ENCODE measurements at places on chromosomes 13 and 19.
A peak's percentile ranks its signal among the peaks of the same experiment; 100 is the strongest.

- DNase-seq = no peak
These were observed 44.9 kb downstream of the ZNF611 start for GRCh38 chr19:52689843-52690368.

GRCh38 chr19:17909003-17909732, 23.6 kb upstream of the CCDC124 start:
- no peak for DNase-seq

DNA sequence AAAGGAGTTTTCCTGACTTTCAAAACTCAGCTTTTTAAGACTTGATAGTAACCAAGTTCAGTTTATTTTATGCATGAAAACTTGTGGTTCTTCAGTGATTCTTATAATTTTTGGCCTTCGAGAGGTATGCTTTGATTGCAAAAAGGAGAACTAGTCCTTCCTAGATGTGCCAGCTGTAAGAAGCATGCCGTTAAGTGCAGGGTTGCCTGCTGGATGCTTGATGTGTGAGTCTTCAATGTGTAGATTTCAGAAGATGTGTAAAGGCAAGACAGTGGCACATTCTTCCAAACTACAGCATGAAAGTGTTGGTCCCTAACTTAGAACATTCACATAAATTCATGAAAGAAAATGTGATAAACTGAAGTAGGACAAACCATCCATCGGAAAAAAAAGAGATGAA, 532.5 kb downstream of the DCT start:
- no peak for DNase-seq

- DNase-seq = no peak
These were observed 6.0 kb upstream of the TPRX2 start for GRCh38 chr19:47853003-47853402.

GRCh38 chr19:55339889-55340783, 460 bp downstream of the KMT5C start:
- no peak for DNase-seq

DNA sequence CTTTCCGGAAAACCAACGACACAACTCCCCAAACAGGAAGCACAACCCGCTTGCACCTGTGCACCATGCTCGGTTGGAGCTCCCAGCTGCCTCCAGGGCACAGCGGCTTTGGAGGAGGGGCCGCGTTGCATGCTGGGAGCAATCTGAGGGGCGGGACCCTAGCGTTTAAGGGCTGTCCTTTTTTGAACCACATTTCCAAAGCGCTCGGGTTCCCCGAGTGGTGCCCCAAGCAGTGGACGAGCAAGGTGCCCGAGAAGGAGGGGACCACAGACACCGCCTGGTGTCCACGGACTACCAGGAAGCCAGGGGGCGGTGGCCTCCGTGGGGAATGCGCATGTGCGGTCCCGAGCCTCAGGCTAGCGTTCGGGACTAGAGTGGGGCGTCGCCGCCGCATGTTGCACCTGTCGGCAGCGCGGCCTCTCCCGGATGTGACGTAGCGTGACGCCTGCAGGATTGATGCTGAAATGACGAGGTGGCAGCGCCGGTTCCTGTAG, 11.9 kb upstream of the ZNF57 start:
- DNase-seq = no peak

- DNase-seq = no peak
These were observed 72.3 kb upstream of the C1QTNF9B start for GRCh38 chr13:23969647-23970046.

- DNase-seq = peak; percentile 40
These were observed 736 bp downstream of the SMAD9 start for GRCh38 chr13:36919171-36919832.

GRCh38 chr19:19591133-19591825, 27.2 kb downstream of the PBX4 start:
- DNase-seq = no peak

DNA sequence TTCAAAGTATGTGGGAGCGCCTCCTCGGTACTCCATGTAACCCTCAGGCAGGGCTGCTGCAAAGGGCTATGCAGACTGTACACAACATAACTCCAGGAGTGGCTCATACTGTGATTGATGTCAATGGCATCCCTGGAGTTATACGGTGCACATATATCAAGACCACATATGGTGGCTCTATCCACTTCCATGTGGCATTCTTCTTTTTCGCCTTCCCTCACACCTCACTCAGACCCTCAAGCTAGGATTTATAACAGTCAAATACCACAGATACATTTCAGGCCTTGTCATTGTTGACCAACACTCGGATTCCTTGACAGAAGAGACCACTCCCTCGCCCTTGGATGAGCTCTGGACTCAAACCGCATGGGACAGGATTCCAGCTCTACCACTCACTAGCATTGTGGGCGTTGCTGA, 11.3 kb upstream of the UBL3 start:
- DNase-seq = no peak

DNA sequence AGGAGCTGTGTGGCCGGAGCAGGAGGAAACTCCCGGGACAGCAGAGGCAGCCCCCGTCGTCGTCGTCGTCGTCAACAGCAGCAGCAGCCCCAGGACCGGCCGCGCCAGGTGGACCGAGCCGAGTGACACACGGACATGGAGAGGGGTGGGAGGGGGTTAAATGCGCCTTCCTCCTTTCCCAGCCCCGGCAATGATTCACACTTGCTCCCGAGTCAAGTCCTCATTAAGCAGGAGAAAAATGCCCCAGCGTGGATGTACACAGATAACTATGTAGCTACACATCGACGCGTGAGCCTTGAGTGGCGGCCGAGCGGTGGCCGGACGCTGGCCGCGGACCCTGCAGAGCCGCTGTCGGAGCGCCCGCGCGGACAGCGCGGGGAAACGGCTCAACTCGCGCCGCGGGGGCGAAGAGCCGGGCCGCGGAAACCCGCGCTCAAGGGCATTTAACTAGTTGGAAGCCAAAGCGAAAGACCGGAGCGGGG, 645 bp downstream of the UBL3 start:
- no peak for DNase-seq

DNA sequence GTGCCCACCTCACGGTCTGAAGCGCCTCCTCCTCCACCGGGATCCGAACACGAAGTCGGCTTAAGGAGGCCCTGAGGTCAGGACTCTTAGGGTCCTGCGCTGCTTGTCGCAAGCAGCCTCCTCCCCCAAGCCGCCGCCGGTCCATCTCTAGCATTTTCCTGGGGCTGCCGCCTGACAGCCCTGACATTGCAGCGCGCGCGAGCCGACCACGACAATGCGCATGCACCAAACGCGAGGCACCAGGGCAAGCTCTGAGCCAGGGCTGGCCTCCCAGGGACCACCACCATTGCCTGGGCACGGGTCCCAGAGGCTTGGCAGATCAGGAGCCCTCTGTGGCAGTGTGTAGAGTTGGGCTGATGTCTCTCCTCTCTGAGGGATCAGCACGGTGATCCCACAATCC, 63.8 kb upstream of the ZNF420 start:
- DNase-seq = no peak

DNA sequence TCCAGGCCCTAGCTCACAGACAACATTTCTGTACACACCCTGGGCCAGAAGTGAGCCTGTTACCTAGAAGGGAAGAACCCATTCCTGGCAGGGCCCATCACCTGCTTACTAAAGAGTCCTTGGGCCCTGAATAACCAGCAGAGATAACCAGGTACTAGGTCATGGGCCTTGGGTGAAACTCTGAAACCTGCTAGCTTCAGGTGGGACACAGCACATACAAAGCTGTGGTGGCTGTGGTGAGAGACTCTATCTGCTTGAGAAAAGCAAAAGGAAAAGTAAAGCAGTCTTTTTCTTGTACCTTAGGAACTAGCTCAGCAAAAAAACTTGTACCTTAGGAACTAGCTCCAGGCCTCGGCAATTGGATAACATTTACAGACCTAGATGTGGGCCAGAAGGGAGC, 1895.9 kb upstream of the PCDH20 start:
- no peak for DNase-seq

GRCh38 chr19:34171539-34171876, 796 bp upstream of the LSM14A start:
- no peak for DNase-seq

DNA sequence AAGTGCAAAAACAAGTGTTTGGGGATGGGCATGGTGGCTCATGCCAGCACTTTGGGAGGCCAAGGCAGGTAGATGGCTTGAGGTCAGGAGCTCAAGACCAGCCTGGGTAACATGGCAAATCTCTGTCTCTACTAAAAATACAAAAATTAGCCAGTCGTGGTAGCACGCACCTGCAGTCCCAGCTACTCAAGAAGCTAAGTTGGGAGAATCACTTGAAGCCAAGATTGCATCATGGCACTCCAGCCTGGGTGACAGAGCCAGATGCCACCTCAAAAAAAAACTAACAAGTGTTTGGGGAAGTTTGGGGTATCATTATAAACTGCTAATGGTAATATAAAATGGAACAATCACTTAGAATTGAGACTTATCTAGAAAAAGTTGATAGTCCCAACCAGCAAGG, 24.6 kb downstream of the XPO4 start:
- no peak for DNase-seq
